Activated T-helper 2 cell treated with anti-CD3 and anti-CD28 coated beads, Interferon-gamma antibody, Interleukin-2, Interleukin-4, amounts not matched to agents 10 μg/mL and 5 μg/mL and 100 μg/mL, durations not matched to agents 14 hours and 24 hours and 36 hours (primary cell): ENCODE measurements at places on chromosomes 3 and 15. TPM values are rescaled to one million over a fixed set of nuclear protein-coding genes. Genes with fewer than 3 reads are reported as not detected.

DNA sequence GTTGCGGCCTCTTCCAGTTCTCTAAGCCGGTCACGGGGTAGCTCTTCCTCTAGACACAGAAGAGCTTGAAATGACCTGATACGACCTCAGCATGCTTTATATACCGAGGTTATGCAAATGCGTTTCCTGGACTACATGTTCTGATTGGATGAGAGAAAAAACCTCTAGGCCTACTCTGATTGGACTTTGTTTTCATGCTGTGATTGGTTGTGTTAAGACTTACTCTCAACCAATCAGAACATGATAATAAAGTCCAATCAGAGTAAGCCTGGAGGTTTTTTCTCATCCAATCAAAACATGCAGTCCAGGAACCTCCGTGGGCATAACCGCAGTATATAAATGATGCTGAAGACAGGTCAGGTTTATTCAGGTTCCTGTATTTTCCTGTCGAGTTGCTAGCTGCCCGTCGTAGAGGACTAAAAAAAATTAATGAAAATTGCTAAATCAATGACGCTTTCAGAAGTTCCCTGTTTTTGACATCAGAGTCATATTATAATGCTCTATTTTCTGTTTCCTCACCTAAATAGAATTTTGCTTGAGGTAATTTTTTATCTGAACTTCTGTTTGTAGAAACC is 177.4 kb downstream of the POTEB3 start:
- H3K36me3 ChIP-seq, result no peaks in the 10 kb centered on the region
- H3K27me3 ChIP-seq, result peaks cover 10% of the 10 kb centered on the region
- H3K4me3 ChIP-seq, result no peak overlapping the region
- no peak for DNase-seq
- H3K4me1 ChIP-seq, result no peaks in the 10 kb centered on the region

- no peaks in the 10 kb centered on the region for H3K4me1 ChIP-seq
- no peak overlapping the region for H3K27ac ChIP-seq
- no peak for DNase-seq
- H3K36me3 ChIP-seq, result no peaks in the 10 kb centered on the region
- no peaks in the 10 kb centered on the region for H3K27me3 ChIP-seq
- no peak overlapping the region for H3K4me3 ChIP-seq
Measured at GRCh38 chr3:74520895-74521294, 93.6 kb downstream of the CNTN3 start.

DNA sequence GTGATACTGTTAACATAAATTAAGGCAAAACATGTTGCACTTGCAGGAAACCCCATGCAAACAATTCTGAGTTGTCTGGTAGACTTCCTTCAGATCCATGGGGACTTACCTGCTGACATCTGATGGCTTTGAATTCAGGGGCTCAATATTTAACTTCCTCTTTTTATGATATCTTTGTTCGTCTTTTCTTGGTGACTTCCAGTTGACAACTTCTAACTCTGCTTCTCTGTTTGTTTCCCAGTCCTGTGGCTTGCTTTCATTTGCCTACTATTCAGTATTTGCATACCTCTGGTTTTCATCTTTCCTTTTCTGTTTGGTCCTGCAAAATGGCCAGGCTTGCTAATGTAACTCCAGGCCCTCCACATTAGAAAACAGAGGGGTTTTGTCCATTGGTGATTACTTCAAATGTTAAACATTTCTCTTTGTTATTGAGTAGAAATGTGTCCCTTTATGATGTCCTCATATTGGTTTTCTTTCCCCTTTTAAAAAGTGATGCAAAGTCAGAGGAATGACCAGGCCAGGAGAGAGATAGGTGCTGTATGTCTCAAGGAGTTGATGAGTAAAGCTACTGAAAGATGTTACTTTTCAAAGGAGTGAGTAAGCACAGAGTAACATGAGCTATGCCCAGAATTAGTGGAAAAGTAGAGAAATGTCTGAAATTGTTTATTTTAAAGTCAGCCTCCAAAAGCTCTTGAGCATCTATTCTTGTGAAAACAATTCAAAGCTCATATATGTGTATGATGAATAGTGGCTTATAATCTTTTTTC is 335.9 kb downstream of the LPP start:
- no peak overlapping the region for H3K27ac ChIP-seq
- H3K4me1 ChIP-seq, result no peaks in the 10 kb centered on the region
- peaks cover 34% of the 10 kb centered on the region for H3K36me3 ChIP-seq
- no peak for DNase-seq
- H3K27me3 ChIP-seq, result no peaks in the 10 kb centered on the region

GRCh38 chr3:11444404-11444803 is 172.2 kb downstream of the ATG7 start:
- H3K36me3 ChIP-seq, result peaks cover 11% of the 10 kb centered on the region
- H3K4me3 ChIP-seq, result no peak overlapping the region
- H3K27ac ChIP-seq, result no peak overlapping the region
- H3K27me3 ChIP-seq, result no peaks in the 10 kb centered on the region
- no peak for DNase-seq

GRCh38 chr3:51966486-51966885 is 768 bp downstream of the PCBP4 start:
- H3K27ac ChIP-seq, result peak overlapping the region; percentile 64
- no peak for DNase-seq
- H3K27me3 ChIP-seq, result peaks cover 2% of the 10 kb centered on the region

DNA sequence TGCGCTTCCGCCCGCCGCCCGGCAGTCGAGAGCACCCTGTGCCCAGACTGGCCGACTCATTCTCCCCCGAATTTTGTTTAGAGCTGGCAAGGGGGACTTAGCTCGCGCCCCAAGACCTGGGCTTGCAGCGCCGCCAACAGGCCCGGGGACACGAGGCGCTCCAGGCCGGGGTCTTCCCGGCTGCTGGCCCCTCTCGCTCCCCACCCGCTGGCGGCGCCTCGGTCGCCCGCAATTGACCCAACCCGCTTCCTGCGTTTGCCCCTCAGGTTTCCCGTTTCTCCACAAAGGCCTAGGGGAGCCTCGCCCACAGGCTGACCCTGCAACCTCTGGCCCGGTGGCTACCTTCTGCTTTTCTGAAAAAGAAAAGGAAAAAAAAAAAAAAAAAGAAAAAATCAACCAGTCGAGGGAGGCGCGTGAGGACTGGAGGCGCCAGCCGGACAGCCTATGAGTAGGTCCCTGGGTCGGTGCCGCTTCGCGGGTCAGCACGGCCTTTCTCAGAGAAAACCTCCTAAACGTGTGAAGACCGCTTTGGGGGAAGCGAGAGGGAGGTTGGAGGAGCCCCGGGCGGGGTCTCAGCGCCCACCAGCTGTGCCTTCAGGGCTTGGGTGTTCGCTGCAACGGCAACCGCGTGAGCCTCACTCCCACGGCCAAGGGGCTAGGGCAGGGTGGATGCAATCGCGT is 7.2 kb downstream of the FOXL2 start:
- no peak for DNase-seq
- peaks cover 87% of the 10 kb centered on the region for H3K27me3 ChIP-seq
- H3K4me1 ChIP-seq, result peaks cover 19% of the 10 kb centered on the region
- no peak overlapping the region for H3K27ac ChIP-seq
- no peak overlapping the region for H3K4me3 ChIP-seq
- no peaks in the 10 kb centered on the region for H3K36me3 ChIP-seq

GRCh38 chr3:119500265-119500664 is 1.9 kb downstream of the TIMMDC1 start:
- no peaks in the 10 kb centered on the region for H3K27me3 ChIP-seq
- peaks cover 36% of the 10 kb centered on the region for H3K36me3 ChIP-seq
- no peak for DNase-seq
- peak overlapping the region; percentile 49 for H3K27ac ChIP-seq
- peaks cover 31% of the 10 kb centered on the region for H3K4me1 ChIP-seq

GRCh38 chr3:9295007-9295406 is 45.6 kb upstream of the SRGAP3 start:
- H3K4me3 ChIP-seq, result no peak overlapping the region
- H3K36me3 ChIP-seq, result no peaks in the 10 kb centered on the region
- no peaks in the 10 kb centered on the region for H3K4me1 ChIP-seq
- H3K27me3 ChIP-seq, result peaks cover 16% of the 10 kb centered on the region
- no peak overlapping the region for H3K27ac ChIP-seq

GRCh38 chr3:138653567-138653966 is 45.0 kb downstream of the FAIM start:
- peaks cover 50% of the 10 kb centered on the region for H3K36me3 ChIP-seq
- H3K27me3 ChIP-seq, result no peaks in the 10 kb centered on the region
- H3K4me1 ChIP-seq, result no peaks in the 10 kb centered on the region
- no peak overlapping the region for H3K27ac ChIP-seq

- no peaks in the 10 kb centered on the region for H3K36me3 ChIP-seq
- no peak overlapping the region for H3K4me3 ChIP-seq
- no peak overlapping the region for H3K27ac ChIP-seq
Measured at GRCh38 chr3:19348941-19349564, 200.7 kb downstream of the KCNH8 start.

- DNase-seq, result no peak
- no peak overlapping the region for H3K4me3 ChIP-seq
- H3K27me3 ChIP-seq, result no peaks in the 10 kb centered on the region
- H3K4me1 ChIP-seq, result peaks cover 22% of the 10 kb centered on the region
- peaks cover 76% of the 10 kb centered on the region for H3K36me3 ChIP-seq
- peak overlapping the region; percentile 1 for H3K27ac ChIP-seq
Measured at GRCh38 chr3:186967686-186968085, 37.4 kb downstream of the ST6GAL1 start.

GRCh38 chr15:26197719-26198118 is 334.6 kb upstream of the ATP10A start:
- no peaks in the 10 kb centered on the region for H3K36me3 ChIP-seq
- H3K4me1 ChIP-seq, result no peaks in the 10 kb centered on the region
- H3K4me3 ChIP-seq, result no peak overlapping the region
- H3K27me3 ChIP-seq, result no peaks in the 10 kb centered on the region
- no peak for DNase-seq

DNA sequence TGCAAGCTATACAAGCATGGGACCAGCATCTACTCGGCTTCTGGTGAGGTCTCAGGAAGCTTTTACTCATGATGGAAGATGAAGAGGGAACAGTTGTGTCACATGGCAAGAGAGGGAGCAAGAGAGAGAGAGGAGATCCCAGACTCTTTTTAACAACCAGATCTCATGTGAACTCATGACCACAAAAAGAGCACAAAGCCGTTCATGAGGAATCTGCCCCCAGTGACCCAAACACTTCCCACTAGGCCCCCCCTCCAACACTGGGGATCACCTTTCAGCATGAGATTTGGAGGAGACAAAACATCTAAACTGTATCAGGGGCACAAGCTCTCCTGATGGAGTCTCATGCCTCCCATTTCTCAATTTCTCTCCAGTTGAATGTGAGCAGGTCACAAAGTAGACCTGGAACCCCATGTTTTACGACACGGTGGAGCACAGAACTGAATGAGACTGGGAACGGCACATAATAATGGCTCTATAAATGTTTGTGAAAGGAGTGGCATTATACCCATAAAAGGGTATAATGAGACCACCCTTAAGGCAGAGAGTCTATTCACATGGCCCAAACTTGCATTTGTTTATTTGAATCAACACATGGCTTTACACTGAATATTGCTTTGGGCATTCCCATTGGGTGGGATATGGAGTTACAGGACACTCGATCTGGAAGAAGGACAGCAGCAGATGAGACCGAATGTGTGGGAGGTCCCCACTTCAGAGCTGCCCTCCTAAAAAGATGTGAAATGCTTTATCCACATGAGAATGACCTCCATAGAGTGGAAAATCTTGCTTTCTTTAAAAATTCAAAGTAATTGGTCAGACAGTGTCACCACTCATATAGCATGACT is 38.8 kb downstream of the IL16 start:
- H3K4me3 ChIP-seq, result no peak overlapping the region
- H3K27ac ChIP-seq, result no peak overlapping the region
- no peaks in the 10 kb centered on the region for H3K36me3 ChIP-seq
- H3K27me3 ChIP-seq, result peaks cover 1% of the 10 kb centered on the region
- H3K4me1 ChIP-seq, result no peaks in the 10 kb centered on the region

- H3K4me1 ChIP-seq, result peaks cover 16% of the 10 kb centered on the region
- no peak for DNase-seq
- H3K36me3 ChIP-seq, result no peaks in the 10 kb centered on the region
- H3K27ac ChIP-seq, result peak overlapping the region; percentile 9
Measured at GRCh38 chr15:51283026-51283425, 55.4 kb downstream of the CYP19A1 start.

DNA sequence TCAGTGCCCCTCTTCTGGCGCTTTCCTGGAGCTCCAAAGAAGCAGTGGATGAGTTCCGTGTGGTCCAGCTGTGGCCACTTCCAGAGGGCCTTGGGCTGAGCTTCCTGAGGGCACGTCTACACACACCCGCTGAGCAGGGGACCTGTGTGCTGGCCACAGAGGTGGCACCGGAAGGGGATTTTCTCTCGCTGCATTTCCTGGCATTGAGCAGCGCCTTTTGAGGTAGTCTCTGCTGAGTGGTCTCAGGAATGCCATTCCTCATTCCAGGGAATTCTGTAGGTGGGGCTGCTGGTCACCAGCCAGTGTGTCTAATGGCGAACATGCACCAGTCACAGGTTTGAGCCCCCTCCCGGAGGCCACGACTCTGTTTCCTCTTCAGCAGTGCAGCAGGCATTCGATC is 48.1 kb downstream of the AMOTL2 start:
- H3K4me1 ChIP-seq, result no peaks in the 10 kb centered on the region
- H3K36me3 ChIP-seq, result no peaks in the 10 kb centered on the region
- DNase-seq, result no peak
- H3K4me3 ChIP-seq, result no peak overlapping the region
- peaks cover 9% of the 10 kb centered on the region for H3K27me3 ChIP-seq

DNA sequence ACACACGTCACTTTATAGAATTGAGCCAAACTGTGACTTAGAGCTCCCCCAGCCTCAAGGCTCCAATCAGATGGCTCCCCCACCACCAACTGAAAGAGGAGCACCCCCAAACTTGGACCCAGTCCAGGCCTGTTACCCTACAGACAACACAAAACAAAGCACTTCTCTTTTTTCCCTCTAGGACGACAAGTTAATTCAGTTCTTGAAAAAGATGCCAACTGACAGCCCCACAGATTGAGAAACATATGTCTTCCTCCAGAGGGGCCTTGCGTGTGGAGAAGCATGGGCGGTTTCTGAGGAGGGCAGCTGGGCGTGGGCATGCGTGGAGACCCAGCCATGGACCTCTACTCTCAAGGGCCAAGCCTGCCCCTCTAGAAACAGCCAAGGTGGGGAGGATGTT is 229.5 kb downstream of the SHQ1 start:
- H3K27ac ChIP-seq, result no peak overlapping the region
- H3K4me1 ChIP-seq, result peaks cover 9% of the 10 kb centered on the region
- H3K27me3 ChIP-seq, result no peaks in the 10 kb centered on the region
- no peak for DNase-seq

DNA sequence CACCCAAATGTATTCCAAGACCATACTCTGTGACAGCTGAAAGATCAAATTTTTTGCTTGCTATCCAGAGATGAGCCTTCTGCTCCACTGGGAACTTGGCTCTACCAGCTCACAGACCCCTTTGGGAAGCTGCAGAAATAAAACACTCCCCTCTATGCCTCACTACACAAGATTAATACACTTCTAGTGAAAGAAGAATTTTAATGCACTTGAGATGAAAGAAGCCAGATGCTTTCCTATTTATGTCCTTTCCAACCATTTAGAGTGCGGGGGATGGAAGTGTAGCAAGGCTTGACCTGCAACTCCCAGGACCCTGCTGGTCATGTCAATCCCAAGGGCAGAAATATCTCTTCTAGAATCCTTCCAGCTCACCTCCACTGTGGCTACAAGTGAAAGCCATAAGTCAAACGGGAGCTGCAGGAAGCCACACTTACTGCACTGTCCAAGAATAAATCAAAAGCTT is 34.7 kb downstream of the ANXA2 start:
- H3K4me3 ChIP-seq, result no peak overlapping the region
- no peaks in the 10 kb centered on the region for H3K27me3 ChIP-seq
- peaks cover 28% of the 10 kb centered on the region for H3K4me1 ChIP-seq
- DNase-seq, result no peak
- H3K27ac ChIP-seq, result peak overlapping the region; percentile 75

Gene CNTN3
- total RNA-seq, result not detected in 2 replicates

Gene ARL13B
- 13.4 and 17.4 TPM in 2 replicates for total RNA-seq

Gene RPL22L1
- total RNA-seq, result 165 and 173 TPM in 2 replicates

Gene GP5
- total RNA-seq, result 0.23 and 0.28 TPM in 2 replicates

Gene LYZL4
- not detected in 2 replicates for total RNA-seq

Gene NOX5
- 0.21 TPM in 1 of 2 replicates, not detected in the other for total RNA-seq

Gene AADAC
- not detected in 2 replicates for total RNA-seq

Gene RPS17
- 2,500 and 2,516 TPM in 2 replicates for total RNA-seq
